ENCODE measurements at places on chromosomes 2 and 18.

DNA sequence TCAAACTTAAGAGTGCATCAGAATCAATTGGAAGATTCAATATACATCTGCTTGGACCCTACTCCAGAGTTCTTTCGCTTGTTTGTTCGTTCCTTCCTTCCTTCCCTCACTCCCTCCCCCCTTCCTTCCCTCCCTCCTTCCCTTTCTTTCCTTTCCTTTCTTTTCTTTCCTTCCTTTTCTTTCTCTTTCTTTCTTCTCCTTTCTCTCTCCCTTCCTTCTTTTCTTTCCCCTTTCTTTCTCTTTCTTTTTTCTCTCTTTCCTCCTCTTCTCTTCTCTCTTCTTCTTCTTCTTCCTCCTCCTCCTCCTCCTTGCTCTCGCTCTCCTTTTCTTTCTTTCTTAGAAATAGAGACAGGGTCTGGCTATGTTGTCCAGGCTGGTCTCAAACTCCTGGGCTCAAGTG, 45.9 kb downstream of the MTHFD2 start:
- no peak for DNase-seq

DNA sequence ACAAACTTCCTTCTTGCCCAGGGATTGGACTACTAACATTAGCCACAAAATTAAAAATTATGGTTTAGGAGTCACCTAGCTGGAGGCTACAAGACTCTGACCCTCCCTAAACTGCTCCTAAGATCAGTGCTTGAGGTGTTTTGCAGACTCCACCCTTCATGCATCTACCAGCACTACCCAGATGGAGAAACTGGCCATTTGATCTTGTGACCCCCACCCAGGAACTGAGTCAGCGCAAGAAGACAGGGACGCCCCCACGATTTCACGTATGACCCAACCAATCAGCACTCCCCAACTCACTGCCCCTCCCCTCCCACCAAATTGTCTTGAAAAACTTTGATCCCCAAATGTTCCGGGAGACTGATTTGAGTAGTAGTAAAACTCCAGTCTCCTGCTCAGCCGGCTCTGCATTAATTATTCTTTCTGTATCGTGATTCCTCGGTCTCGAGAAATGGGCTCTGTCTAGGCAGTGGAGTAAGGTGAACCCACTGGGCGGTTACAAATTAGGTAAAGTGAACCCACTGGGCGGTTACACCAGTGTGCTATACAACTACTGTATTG, 40.1 kb upstream of the CCDC88A start:
- no peak for DNase-seq

DNA sequence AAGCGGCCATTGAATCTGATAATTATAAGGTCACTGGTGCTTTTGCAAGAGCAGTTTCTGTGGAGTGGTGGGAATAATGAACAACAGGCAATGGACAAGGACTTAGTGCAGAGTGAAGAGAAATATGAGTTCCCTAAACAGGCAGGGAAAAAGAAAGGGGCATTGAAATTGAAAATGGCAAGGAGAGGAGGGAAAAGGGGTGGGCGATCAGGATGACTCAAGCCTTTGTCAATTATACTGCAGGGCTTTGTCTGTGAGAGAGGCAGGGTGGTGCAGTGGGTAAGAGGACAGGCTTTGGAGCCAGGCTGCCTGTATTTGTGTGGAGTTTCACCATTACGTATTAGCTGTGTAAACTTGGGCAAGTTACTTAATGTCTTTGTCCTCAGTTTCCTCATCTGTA, 29.5 kb upstream of the PAIP2B start:
- DNase-seq, result no peak

- DNase-seq, result peak; percentile 56
Measured at GRCh38 chr18:23134780-23135549, at the start of gene CABLES1. Gene CABLES1 (plus strand): TSS chr18:23135485. CDS start chr18:23135763, 278 bp downstream.

DNA sequence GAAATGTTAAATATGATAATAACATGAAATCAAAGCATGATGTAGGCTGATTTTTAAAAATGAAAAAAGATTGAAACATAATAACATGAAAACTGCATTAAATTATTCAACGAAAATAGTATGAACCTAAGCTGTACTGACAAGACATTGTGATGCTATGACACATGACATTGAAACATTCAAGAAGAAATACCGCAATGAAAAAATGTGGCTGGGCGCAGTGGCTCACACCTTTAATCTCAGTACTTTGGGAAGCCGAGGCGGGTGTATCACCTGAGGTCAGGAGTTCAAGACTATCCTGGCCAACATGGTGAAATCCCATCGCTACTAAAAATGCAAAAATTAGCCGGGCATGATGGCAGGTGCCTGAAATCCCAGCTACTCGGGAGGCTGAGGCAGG, 14.6 kb downstream of the CXCR1 start:
- DNase-seq, result no peak

GRCh38 chr18:74540652-74541421, 6.5 kb downstream of the CNDP1 start:
- DNase-seq, result peak; percentile 11

GRCh38 chr2:217802876-217803652, 199.7 kb downstream of the TNS1 start:
- no peak for DNase-seq

- peak; percentile 49 for DNase-seq
Measured at GRCh38 chr18:13558124-13558523, 168.2 kb downstream of the FAM210A start.

- DNase-seq, result no peak
Measured at GRCh38 chr18:9867071-9867594, 18.6 kb upstream of the TXNDC2 start.

- DNase-seq, result no peak
Measured at GRCh38 chr2:70918016-70918415, 17.7 kb upstream of the ATP6V1B1 start.

- DNase-seq, result no peak
Measured at GRCh38 chr2:46837704-46838103, 77.9 kb downstream of the MCFD2 start.

- peak; percentile 40 for DNase-seq
Measured at GRCh38 chr2:203431391-203432185, 103.4 kb downstream of the ABI2 start.

DNA sequence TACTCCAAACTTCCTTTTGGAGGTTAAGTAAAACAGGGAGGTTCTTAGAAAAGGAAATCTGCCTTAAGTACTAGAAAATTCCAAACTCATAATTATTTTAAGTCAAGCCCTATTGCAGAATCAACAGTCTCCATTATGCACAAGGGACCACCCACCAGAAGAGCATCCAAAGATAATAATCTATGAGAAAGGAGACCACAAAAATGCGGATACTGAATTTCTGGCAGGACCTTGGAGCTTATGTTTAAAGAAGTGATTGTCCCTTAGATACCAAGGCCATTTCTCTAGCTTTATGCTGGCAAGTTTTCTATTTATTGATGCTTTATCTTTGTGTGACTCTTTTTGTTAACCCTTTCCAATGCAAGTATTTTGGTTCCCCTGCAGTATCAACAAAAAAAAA, 404.0 kb upstream of the MMADHC start:
- peak; percentile 48 for DNase-seq

- DNase-seq, result no peak
Measured at GRCh38 chr2:155839991-155840390, 492.5 kb downstream of the NR4A2 start.

- no peak for DNase-seq
Measured at GRCh38 chr2:178859730-178860129, 52.5 kb upstream of the TTN start.

GRCh38 chr2:46943881-46944798, 28.5 kb upstream of the MCFD2 start:
- no peak for DNase-seq

- no peak for DNase-seq
Measured at GRCh38 chr2:55581435-55581834, 36.0 kb downstream of the PPP4R3B start.

Data from AG10803 (cell line).